ENCODE measurements at places on chromosomes 1 and 21.

DNA sequence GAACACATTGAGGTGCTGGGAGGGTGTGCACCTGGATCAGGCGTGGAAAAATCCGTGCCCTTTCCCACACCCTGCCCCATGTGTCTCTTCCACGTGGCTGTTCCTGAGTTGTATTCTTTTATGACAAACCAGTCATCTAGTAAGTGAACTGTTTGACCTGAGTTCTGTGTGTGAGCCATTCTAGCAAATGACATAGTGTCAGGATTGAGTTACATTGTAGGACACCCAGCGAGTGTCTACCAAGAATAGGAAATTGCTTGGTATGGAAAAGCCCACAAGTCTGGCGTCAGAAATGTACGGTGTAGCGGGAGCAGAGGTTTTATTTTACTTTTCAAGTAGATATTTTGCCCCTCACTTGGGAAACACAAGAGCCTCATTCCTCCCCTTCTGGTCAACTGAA, 1.2 kb upstream of the MRAP start:
- DNase-seq, result no peak

DNA sequence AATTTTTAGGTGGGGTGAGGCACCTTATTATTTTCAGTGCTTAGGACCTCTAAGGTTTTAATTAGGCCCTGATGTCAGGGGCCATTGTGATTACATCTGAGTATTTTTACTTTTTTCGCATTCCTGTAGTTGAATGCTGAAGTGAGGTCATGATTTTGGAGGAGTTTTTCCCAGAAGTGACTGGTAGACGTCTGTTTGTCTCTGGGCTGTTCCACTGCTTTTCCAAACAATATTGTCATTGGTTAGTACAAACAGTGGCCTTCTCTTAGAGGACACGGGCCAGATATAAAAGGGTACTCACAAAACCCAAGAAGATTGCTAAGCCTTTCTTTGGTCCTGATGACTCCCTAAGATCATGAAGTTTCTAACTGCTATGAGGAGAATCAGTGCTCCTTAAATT, 7.6 kb upstream of the RASAL2 start:
- no peak for DNase-seq

- DNase-seq, result no peak
Observed at GRCh38 chr1:107549152-107549810, 408.4 kb downstream of the NTNG1 start.

GRCh38 chr1:1596493-1597274, 3.3 kb downstream of the FNDC10 start:
- no peak for DNase-seq

DNA sequence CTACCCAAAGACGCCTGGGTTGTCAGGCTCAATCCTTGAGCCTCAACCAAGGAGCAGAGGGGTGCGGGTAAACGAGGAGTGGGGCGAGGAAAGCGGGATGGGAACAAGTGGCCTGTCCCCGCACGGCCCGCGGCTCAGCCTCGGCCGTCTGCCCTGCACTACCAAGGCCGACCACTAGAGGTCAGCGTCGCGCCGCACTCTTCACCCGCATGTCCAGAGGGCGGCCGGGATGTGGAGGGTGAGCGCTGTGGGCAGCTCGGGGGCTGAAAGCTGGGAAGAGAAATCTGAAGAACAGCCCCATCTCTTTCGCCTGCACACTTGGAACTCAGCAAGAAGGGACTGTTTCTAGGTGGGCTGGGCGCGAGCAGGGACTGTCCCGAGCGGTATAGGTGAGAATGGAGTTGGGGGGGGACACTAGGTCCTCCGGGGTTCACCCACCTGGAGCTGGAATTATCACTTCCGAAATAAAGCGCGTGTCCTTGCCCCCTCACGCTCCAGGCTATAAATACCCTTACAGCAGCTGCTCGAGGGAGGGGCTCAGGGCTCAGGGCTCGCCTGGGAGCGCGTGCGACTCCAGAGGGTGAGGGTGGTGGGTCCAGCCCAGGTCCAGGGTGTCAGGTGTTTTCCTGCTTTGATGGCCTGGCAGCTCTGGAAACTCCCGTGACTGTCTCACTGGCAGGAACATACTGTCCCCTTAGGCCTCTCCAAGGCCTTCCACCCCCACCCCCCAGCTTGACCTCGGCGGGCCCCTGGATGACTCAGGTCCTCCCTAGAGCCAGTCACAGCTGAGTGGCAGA, 9.8 kb downstream of the SLC30A2 start:
- no peak for DNase-seq

GRCh38 chr1:201554789-201555592, 16.1 kb downstream of the NAV1 start:
- no peak for DNase-seq

DNA sequence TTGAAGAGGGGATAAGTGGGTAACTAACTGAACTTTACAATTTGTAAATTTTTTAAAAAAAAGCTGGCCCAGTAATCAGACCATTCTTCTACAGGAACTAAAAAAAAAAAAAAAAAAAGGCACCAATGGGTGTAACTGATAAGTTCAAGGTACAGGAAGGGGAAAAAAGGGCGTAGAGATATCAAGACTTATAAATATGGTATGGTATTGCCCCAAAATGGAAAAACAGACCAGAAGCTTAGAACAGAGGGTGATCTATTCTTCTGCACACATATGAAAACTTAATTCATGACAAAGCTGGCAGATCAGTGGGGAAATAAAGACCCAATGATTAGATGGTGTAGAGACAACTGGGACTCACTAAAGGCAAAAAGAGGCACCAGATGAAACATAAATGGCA, 58.9 kb downstream of the LHX4 start:
- no peak for DNase-seq

- DNase-seq, result peak; percentile 73
Observed at GRCh38 chr1:205488074-205488723, 16.3 kb upstream of the CDK18 start.

- no peak for DNase-seq
Observed at GRCh38 chr1:236904892-236905741, 99.1 kb downstream of the MT1HL1 start.

GRCh38 chr1:25110036-25110435, 122.3 kb downstream of the SYF2 start:
- DNase-seq, result no peak

GRCh38 chr1:204568576-204569315, 52.5 kb downstream of the MDM4 start:
- DNase-seq, result peak; percentile 66

DNA sequence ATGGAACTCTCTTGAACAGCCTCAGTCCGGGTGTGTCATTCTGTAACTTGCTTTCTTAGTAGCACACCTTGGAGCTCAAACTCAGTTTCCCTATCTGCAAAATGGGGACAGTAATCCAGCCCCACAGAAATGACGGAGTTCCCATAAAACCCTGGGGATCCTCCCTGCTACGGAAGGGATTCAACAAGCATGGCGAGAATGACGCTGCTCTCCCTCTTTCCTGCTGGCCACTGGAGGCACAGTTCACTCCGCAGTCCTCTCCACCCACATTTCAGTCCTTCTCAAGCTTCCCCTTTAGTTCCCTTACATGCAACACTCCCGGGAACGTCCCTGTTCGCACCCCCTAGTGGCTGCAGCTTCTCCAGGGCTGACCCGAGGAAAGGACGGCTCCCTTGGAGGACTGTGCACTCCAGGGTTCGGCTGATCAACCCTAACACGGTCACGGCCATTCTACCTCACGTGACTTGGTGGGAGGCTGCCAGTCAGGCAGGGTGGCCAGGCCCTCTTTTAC, 20.6 kb downstream of the RUNX3 start:
- DNase-seq, result no peak

GRCh38 chr1:21319447-21320407, 29.5 kb upstream of the ECE1 start:
- no peak for DNase-seq

DNA sequence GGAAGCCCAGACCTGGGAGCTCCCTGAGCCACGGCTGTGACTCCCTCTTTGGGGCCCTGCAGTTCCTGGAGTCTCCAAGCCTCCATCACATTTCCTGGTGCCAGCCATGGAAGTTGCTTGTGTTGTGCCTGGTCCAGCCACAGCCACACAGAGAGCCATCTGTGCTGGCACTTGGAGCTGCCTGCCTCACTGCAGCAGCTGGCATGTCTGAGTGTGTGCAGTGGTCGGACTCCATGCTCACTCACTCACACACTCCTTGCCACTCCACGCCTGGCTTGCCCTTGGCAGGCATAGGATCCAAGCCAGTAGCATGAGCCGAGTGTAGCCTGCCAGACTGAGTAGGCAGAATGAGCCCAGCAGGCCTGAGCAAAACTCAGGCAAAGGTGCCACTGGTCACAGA, 516.3 kb upstream of the BEND5 start:
- DNase-seq, result no peak

DNA sequence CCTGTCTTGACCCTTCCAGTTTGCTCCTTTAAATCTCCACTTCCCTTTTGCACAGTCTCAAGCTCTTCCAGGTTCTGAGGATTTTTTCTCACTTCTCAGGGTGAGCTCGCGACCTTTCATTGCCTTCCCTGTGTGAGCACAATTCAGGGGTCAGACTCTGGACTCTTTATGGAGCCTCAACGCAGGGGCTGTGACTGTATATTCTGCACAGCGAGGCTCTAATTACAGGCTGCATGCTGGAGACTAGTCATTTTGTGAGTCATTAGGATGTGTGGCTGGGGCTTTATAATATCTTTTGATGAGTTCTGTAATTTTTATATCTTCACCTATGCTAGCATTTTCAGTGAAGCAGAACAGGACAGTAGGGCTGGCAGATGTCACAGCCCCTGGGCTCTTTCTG, 270.7 kb downstream of the KAZN start:
- no peak for DNase-seq

DNA sequence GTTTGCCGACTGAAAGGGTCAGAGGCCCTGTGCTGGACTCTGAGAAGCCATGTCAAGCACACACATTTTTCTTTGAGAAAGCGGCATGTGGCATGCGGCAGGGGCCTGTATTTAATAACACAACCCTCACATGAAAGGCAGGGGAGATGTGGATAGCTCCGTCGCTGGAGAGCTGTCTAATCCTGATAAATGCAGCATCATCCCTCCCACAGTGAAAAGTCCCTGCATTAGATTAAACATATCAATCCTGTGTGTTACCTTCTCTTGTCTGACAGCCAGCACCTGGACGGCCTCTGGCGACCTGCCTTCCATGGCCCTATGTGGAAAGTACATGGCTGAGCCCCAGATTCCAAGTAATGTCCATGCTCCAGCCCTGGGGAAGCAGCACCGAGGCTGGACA, 313.0 kb upstream of the AJAP1 start:
- no peak for DNase-seq

GRCh38 chr1:2859881-2860430, 58.5 kb upstream of the TTC34 start:
- no peak for DNase-seq

- no peak for DNase-seq
Observed at GRCh38 chr1:186617926-186618325, 62.3 kb downstream of the PTGS2 start.

DNA sequence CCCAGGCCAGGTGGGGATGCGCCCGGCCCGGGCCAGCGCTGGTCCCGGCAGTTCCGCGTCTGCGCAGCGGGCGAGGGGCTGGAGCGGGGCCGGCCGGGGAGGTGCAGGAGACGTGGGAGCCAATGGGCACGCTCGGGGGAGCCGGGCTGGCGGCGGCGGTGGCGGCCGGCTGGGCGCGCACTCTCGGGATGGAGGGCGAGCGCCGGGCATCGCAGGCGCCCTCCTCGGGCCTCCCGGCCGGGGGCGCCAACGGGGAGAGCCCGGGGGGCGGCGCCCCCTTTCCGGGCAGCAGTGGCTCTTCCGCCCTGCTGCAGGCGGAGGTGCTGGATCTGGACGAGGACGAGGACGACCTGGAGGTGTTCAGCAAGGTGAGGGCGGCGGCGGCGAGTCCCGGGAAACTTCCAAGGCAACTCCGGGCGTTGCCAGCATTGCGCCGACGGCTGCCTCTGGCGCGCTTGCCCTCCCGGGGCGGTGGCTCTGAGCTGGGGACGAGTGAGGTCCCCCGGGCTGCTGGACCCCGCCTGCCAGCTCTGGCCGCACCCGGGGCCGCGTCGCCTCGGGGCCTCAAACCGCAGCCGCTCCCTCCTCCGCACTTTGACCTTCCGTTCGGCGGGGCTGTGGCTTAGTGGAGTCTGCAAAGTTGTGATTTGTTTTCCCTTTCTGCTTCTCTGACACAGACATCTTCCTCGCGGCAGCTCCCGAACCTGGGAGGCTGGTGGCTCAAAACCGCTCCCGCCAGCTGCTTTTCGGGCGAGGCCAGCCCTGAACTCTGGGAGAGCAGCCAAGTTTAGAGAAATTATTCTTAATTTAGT, at the start of gene SNX7:
SNX7 (plus strand) TSS at position 178 of the 812 bp plus-strand sequence; CDS start at position 189, 11 bp downstream.
- no peak for DNase-seq

GRCh38 chr1:112985123-112985522, 29.1 kb upstream of the SLC16A1 start:
- no peak for DNase-seq

GRCh38 chr1:54944610-54945392, 35.6 kb upstream of the TMEM61 start:
- DNase-seq, result peak; percentile 59

- peak; percentile 88 for DNase-seq
Observed at GRCh38 chr1:214660900-214661299, 57.9 kb downstream of the CENPF start.

DNA sequence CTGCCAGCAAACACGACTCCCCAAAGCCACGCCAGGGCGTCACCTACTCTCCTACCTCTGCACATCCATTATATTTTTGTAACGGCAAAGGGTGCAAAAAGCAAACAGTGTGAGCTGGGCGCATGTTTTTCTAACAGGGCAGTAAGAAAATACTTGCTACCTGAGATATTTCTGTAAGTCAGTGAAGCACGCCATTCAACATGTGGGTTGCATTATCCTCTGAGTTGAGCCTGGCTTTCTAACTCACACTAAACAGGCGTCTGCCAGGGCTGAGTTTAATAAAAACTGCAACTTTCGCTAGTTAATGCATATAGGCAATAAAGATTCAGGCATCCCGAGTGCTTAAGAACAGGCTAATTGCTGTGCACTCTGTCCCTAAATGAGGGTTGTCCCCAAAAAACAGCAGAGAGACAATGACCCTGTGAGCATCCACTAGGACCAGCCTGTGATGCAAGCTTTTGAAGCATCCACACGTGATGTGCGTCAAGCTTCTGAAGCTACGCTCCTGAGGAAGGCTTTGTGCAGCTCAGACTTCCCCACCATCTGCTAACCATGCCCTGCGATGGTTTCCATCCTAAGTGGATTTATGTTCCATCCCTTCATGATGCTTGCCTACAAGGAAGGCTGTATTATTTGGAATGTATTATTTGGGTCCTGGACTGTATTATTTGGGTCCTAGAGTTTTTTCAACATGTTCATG, 70.0 kb upstream of the SIM2 start:
- DNase-seq, result no peak

DNA sequence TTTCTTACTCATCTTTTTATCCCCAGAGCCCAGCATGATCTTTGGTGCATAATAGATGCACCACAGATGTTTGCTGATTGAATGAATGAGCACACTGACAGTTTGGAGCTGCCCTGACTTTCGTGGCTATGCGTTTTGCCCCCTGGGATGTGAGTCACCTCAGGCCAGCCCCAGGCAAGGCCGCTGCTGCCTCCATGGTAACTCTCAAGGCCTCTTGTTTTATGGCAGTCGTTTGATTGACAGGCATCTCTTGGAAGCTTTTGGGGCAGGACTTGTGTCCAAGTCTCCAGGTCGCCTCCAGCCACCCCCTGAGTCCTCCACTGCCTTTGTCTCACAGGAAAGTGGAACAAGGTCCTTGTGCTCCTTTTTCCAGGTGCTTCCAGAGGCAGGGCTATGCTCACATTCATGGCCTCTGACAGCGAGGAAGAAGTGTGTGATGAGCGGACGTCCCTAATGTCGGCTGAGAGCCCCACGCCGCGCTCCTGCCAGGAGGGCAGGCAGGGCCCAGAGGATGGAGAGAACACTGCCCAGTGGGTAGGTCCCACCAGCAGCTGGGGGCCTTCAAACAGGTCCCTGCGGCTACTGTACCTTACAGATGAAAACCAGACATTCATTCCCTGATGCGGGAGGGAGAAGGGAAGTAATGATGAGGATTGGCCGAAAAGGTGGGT, 11.2 kb downstream of the PSEN2 start:
- DNase-seq, result no peak
